Upper lobe of left lung (tissue), 6 donors: ENCODE measurements at places on chromosomes 3 and 15. TPM values are rescaled to one million over a fixed set of nuclear protein-coding genes. Genes with fewer than 3 reads are reported as not detected.

DNA sequence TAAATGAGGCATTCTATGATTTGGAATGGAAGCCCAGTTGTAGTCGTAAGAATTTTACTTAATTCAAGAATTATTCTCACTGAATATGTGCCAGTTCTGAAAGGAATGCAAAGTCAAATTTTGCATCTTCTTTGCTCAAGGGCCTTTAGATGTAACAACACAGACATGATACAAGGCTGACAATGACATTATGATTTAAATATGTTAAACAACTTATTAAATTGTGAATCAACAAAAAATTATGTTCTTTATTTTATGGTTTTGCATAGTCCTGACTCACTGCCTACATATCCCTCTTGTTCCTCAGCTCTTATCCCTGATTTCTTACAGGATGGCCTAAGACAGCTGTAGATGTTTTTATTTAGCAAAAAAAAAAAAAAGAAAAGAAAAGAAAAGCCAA is 170.9 kb upstream of the NR2E3 start:
- H3K27me3 ChIP-seq: no peaks in the 10 kb centered on the region
- no peaks in the 10 kb centered on the region for H3K36me3 ChIP-seq
- no peak overlapping the region for H3K27ac ChIP-seq
- no peaks in the 10 kb centered on the region for H3K4me1 ChIP-seq

GRCh38 chr15:36161771-36162212 is 417.6 kb upstream of the CDIN1 start:
- H3K36me3 ChIP-seq: no peaks in the 10 kb centered on the region
- DNase-seq: no peak
- no peaks in the 10 kb centered on the region for H3K27me3 ChIP-seq
- H3K4me3 ChIP-seq: no peak overlapping the region
- H3K27ac ChIP-seq: no peak overlapping the region

- no peaks in the 10 kb centered on the region for H3K36me3 ChIP-seq
- H3K4me3 ChIP-seq: no peak overlapping the region
- DNase-seq: no peak
These were observed 46.9 kb downstream of the CHRD start for GRCh38 chr3:184426691-184427141.

DNA sequence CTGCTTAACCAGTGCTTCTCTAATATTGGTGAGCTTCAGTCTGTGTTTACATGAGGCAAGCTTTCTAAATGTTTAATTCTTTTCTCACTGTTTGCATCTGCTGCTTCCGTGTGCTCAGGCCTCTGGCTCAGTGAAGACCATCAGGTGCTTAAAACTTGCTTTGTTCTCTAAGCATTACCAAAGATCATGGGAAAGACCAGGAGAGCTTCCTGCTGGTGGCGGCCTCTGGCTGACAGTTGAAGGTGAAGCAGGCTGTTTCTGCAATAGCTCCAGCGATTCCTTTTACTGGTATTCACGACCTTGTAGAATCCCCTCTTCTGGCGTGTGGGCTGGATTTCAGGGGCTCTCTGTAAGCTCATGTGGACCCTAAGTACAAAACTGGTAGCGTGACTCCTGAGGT is 45.1 kb downstream of the EDEM1 start:
- no peaks in the 10 kb centered on the region for H3K27me3 ChIP-seq
- DNase-seq: no peak
- H3K27ac ChIP-seq: no peak overlapping the region
- H3K4me3 ChIP-seq: no peak overlapping the region

- DNase-seq: no peak
- H3K27me3 ChIP-seq: no peaks in the 10 kb centered on the region
- no peaks in the 10 kb centered on the region for H3K4me1 ChIP-seq
- H3K4me3 ChIP-seq: no peak overlapping the region
- H3K27ac ChIP-seq: no peak overlapping the region
These were observed 79.0 kb downstream of the CHD2 start for GRCh38 chr15:92979011-92979701.

The EPB42 gene
- total RNA-seq: 0.39 TPM

- no peaks in the 10 kb centered on the region for H3K27me3 ChIP-seq
- no peaks in the 10 kb centered on the region for H3K4me1 ChIP-seq
- no peak overlapping the region for H3K27ac ChIP-seq
These were observed 11.4 kb downstream of the CCDC14 start for GRCh38 chr3:123949641-123950040.
